ENCODE measurements at places on chromosomes 1 and 21.

GRCh38 chr1:184359909-184360308, 26.9 kb upstream of the C1orf21 start:
- DNase-seq = no peak

GRCh38 chr1:10450156-10450814, 454 bp downstream of the CORT start:
- DNase-seq = no peak

GRCh38 chr1:228345201-228345930, 61.3 kb downstream of the TRIM11 start:
- DNase-seq = no peak

- peak; percentile 6 for DNase-seq
Observed at GRCh38 chr1:232628335-232629249, 1.3 kb downstream of the SIPA1L2 start.

DNA sequence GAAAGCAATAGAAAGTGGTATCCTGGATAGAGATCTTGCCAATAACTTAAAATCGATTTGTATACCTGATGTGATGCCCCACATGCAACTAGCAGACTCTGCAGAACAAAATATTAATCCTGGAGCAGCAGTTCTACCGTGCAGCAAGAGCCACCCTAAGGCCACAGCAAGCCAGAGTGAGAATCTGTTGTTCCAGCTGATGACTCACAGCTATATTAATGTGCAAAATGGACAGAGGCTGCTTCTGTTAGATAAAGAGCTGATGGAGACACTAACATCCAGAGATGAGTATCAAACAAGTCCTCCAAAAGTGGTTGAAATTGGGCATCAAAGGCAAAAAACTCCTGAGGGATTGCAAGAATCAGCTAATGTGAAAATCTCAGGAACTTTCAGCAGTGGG, 127.8 kb downstream of the MACF1 start:
- DNase-seq = no peak

- no peak for DNase-seq
Observed at GRCh38 chr1:201016211-201016651, 7.3 kb downstream of the KIF21B start.

DNA sequence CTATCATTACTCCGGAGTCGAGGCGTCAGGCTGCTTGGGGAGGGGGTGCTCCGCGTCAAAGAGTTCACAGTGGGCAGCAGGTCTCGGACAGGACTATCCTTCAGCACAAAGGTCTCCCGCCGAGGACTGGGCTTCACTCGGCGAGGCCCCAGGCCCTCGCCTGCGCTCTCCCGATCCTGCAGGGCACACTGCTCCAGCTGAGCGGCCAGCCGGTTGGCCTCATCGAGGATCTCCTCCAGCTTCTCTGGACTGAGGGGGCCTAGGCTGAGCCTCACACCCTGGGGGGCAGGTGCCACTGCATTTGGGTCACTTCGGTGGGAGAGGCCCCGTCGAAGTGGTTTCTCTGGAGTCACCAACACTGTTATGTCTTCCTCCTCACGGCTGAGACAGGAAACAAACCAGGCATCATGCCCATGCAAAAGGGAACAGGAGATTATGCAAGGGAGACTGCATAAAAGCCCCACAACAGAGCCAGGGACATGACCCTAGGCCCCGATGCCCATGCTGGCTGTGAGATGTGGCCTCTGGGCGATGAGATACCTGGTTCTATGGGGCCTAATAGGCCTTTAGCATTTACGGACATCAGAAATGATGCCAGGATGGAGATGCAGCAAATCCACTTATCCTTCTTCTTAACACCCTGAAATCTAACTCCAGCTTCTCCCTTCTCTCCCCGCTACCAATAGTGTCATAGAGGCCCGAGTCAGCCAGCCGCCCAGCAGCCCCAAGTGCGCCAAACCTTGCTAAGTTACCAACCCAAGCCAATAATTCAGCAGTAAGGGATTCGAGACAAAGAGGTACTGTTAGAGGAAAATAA, 1.1 kb downstream of the PSRC1 start:
- DNase-seq = no peak

DNA sequence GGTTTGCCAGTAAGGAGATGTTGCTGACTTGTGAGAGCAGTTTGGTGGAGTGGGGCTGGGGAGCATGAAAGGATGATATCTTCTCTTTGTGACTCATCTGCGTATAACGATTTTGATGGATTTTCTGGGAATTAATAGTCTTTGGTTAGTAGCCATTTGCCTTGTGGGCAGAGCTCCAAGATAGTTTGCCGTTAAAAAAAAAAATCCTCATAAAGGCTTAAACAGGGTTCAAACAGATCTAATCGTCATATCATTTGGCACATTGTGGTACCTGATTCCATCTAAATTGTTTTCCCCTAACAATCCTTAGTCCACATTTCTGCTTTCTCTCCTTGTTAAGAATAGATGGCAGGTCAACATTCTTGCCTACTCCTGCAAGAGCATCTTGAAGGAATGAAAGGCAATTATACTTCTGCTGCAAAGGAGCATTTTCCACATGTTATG, 168.0 kb downstream of the PPP1R12B start:
- no peak for DNase-seq

GRCh38 chr21:41548781-41549180, 40.8 kb upstream of the TMPRSS2 start:
- no peak for DNase-seq

GRCh38 chr1:30147188-30147587, 576.2 kb downstream of the MATN1 start:
- DNase-seq = no peak

DNA sequence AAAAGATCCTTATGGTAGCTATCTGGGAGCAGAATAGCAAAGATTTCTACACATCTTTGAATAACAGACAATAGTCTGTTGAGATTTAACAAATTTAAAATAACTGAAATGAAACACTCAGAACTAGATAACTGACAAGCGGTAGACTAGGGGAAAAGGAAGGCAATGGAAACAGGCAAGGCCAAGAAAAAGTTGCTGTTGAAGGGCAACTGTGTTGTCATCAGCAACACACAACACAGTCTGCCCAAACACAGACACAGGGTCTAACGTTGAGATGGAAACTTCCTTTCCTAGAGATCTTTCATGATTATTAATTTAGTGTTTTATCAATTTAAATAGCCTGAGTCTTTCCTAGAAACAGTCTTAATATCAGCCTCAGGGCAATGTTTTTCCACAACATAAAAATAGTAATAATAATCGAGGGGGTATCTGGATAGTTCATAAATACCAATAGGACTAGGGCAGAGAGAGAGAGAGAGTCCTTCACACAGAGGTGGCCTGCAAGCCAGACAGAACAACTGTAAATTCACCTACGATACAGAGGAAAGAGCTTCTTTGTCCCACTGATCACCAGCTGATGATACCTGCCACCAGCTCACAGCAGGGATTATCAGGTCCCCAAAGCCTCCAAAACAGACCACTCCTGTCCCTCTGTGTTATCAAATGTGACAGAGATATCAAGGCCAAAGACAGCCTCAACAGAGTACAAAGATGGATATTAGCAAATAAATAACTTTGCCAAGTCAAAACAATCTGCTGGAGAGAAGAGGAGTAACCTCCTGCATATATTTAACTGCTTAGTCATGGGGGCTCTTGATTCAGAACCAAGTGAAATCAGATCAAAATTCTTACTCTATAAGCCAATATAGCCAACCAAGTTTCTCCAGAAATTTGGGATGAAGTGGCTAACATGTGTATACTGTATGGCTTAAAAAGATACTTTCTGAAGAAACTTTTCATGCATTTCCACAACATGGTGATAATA, 245.3 kb downstream of the SLC45A1 start:
- DNase-seq = no peak

DNA sequence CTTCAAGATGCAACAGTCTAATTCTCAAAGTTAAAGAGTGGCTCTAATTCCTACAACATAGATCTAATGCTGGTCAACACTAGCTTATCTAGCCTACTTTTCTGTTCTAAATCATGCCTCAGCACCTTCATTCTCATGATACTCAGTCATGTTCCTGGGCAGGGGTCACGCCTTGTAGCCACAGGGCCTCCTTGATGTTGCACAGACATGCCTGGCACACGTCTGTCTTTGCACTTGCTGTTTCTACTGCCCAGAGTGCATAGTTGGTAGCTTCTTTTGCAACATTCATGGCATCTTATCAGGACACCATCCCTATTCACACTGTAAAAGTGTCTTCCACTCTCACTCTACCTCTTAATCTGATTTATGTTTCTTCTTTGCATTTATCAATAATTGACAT, 76.6 kb downstream of the TBX15 start:
- no peak for DNase-seq
